ENCODE measurements at places on chromosomes 16 and 17. TPM values are rescaled to one million over a fixed set of nuclear protein-coding genes. Genes with fewer than 3 reads are reported as not detected.

GRCh38 chr17:8212312-8213180 lies 2.2 kb upstream of the AURKB start:
- no peak overlapping the region for H3K27ac ChIP-seq
- H3K4me1 ChIP-seq: peaks cover 2% of the 10 kb centered on the region

GRCh38 chr17:59330053-59330942 lies 1.2 kb upstream of the YPEL2 start:
- H3K27ac ChIP-seq: no peak overlapping the region
- H3K4me3 ChIP-seq: no peak overlapping the region
- DNase-seq: no peak
- H3K4me1 ChIP-seq: peaks cover 19% of the 10 kb centered on the region
- H3K27me3 ChIP-seq: peaks cover 10% of the 10 kb centered on the region
- no peaks in the 10 kb centered on the region for H3K36me3 ChIP-seq

- DNase-seq: no peak
- no peaks in the 10 kb centered on the region for H3K27me3 ChIP-seq
- no peak overlapping the region for H3K4me3 ChIP-seq
- H3K4me1 ChIP-seq: no peaks in the 10 kb centered on the region
- H3K27ac ChIP-seq: no peak overlapping the region
- H3K36me3 ChIP-seq: no peaks in the 10 kb centered on the region
These were observed 1387.9 kb downstream of the CDH8 start for GRCh38 chr16:60648290-60648689.

- no peak overlapping the region for H3K27ac ChIP-seq
- peaks cover 5% of the 10 kb centered on the region for H3K4me1 ChIP-seq
- no peak for DNase-seq
- no peak overlapping the region for H3K4me3 ChIP-seq
These were observed 7.4 kb downstream of the GFAP start for GRCh38 chr17:44907729-44908470.

The KRT24 gene
- total RNA-seq: not detected

The CASKIN2 gene
- 32.3 TPM for total RNA-seq

The TP53TG3C gene
- not detected for total RNA-seq

Data from H1 (cell line).